Muscle of back (tissue), 13 donors: ENCODE measurements at places on chromosomes 2 and 18. TPM values are rescaled to one million over a fixed set of nuclear protein-coding genes. Genes with fewer than 3 reads are reported as not detected.

DNA sequence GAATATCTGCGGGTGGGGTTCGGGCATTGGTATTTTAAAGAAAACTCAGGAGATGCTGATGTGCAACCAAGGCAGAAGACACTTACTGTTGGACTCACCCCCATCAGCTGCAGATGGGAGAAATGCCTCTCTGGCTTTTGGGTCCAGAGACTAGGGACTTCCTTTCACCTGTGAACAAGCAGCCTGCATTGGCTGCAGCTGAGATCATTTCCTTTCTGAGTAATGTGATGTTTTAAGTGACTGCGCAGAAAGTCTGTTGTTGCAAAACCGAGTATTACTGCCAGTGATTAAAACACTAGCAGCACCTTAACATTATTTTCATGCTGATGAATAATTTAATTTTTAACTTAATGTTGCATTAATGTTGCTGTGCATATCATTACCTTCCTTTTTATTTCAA lies 143.0 kb downstream of the TSN start:
- no peak for DNase-seq

- DNase-seq, result no peak
Measured at GRCh38 chr18:13376841-13377351, 158.3 kb downstream of the LDLRAD4 start.

GRCh38 chr2:8676921-8677645 lies 4.8 kb upstream of the ID2 start:
- DNase-seq, result peak; percentile 42

Gene IFIH1
- 3.8 TPM for polyA plus RNA-seq

Gene MOGAT1
- not detected for polyA plus RNA-seq

Gene COLEC12
- polyA plus RNA-seq, result 82.8 TPM

GRCh38 chr18:46899274-46899948 lies 17.9 kb downstream of the PIAS2 start:
- no peak for DNase-seq

GRCh38 chr2:10019174-10019573 lies 24.2 kb upstream of the KLF11 start:
- DNase-seq, result no peak

- DNase-seq, result no peak
Measured at GRCh38 chr2:98153481-98153880, 66.5 kb downstream of the VWA3B start.

Gene C1QL2
- polyA plus RNA-seq, result not detected

DNA sequence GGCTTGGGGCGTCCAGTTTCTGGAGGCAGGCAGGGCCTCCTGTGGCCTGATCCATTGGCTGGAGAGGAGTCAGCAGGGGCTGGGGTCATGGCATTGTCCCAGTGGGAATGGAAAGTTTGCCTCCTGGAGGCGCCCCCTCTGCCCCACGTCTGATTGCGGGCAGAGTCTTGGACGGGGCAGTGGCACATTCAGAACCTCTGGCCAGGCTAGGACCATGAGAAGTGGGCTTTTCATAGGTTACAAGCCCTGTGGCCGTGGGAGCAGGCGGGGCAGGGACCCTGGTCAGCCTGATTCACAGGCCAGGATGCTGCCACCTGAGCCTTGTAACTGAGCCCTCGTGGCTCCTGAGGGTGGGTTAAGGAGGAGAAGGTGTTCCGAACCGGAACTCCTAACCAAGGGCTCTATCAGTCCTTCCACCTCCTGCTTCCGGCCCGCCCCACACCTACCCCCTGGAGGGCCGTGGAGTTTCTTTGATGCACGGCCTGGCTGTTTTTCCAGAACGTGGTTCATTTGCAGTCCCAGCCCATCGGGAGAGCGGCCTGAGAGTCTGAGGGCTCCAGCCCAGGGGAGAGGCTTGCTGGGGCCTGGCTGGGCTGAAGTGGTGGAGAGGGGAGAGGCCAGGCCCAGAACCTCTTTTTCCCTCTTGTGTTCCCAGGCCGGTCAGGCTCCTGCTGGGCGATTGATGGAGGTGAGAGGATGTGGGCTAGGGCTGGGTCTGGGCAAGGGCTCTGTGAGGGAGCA lies 43.9 kb upstream of the PLB1 start:
- DNase-seq, result no peak

DNA sequence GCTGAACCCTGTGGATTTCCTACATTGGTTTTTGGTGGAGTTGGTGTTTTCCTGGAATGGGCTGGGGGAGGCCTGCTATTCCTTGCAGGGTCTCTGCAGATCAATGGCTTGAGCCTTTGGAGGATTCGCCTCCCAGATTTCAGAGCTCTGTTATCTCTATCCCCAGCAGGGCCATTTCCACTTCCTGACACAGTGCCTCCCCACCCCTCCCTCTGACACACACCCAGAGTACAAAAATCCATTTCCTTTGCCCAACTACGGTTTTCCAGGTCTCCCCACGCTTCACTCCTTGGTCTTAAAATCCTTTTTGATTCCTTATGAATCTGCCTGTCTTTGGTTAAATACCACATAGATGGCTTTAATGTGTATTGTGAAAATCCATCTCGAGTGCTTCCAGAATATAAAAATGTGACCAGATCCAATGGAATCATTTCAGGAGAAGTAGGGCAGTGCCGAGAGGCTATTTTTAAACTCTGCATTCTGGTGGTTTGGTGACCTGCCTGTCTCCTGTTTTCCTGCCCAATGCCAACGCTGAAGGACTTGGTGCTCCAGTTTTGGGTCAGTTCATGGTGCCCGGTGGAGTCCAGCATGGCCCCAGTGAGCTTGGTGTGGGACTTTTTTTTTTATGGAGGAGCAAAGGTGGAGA lies 60.9 kb downstream of the ARL4C start:
- no peak for DNase-seq

DNA sequence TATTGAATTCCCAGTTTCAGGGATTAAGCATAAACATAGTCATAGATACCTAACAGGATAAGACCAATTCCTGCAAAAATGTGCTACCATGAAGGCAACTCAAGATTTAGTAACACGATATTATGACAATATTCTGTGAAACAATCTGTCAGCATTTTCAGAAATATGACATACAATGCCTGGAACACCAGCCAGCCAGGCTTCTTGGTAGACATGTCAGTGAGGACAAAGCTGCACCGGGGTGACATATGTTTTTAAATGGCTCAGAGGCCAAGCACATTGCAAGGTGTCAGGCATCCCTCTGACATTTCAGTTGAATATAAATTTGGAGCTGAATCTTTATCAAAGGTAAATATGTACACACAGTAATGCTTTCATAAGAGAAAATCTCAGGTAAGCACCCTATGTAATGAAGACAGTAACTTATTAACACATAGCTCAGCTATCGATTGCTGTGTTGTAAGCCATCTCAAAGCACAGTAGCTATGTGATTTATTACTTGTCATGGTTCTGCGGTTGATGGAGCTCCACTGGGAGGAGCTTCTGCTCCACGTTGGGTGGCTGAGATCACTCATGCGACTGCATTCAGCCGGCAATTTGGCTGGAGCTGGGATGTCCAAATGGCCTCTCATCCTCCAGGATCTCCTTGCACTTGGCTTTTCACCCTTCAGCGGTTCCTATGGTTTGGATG lies 31.9 kb upstream of the EML6 start:
- DNase-seq, result no peak

DNA sequence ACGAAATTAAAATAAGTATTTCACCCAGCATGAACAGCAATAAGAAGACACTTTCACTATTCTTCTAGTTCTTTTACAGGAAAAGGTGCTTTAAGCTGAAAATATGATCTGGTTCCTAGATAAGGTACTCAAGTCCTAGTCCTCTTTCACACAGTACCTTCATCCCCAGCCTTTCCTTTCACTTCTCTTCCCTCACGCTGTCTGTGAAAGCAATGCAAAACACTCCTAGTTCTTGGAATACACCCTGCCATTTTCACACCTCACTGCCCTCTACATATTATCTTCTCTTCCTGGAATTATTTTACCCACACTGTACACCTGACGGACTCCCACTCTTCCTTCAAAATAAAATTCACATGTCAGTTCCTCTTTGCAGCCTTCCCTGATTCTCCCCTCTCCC lies 82.9 kb downstream of the DNAH7 start:
- DNase-seq, result no peak

Gene TMEM198
- polyA plus RNA-seq, result 2.3 TPM

DNA sequence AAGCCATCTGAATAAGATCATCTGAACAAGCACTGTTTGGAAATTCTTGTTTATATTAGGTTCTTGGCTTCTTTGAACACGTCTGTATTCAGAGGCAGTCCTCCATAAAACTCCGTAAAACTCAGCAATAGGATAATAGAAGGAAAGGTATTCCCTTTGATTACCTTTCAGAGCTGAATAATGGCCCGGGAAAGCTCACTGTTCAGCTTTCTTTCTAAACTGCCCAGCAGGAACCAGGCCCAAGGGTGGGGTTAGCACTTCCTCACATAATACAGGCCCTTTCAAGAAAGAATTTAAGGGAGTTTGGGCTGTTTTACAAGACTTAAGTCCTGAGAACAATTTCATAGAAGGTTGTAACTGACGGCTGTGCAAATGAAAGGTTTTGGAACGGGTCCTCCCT lies 72.2 kb upstream of the PHLPP1 start:
- DNase-seq, result no peak

Gene REG1B
- not detected for polyA plus RNA-seq

GRCh38 chr18:2709316-2709715 lies 53.8 kb downstream of the SMCHD1 start:
- DNase-seq, result no peak

DNA sequence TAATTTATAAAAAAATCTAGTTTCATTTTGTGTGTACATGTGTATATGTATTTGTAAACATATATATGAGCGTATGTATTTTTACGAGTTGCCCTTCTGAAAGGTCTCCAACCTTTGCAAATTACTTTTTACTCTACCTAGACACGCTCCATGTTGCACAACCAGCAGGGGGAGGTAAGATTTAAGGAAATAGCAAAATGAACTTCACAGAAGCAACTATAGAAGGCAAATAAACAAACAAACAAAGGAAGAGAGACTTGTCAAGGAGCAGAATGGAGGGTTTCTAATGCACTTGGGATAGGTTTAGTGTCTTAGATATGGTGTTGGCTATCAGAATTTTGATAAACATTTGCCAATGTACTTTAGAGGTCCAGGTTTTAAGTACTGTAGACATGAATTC lies 820.5 kb upstream of the POU3F3 start:
- DNase-seq, result no peak

GRCh38 chr2:241308267-241308666 lies 7.2 kb downstream of the HDLBP start:
- DNase-seq, result no peak

DNA sequence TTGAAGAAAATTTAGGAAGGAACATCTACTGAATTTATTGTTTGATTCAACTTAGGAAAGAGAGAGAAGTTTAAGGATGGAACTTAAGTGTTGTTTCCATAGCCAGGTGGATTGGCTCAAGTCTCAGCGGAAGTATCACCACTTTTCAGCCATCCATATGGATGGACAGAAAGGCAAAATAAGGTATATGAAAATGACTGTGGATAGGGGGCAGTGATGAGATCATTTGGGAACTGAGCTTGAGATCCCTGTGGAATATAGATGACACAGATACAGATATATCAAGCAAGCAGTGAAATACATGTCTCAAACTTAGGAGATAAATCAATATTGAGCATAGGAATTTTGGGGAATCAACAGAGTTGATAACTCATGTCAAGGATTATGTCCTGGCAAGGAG lies 1462.7 kb upstream of the NXPH2 start:
- no peak for DNase-seq

- no peak for DNase-seq
Measured at GRCh38 chr2:82913566-82913965, 1545.5 kb downstream of the SUCLG1 start.

DNA sequence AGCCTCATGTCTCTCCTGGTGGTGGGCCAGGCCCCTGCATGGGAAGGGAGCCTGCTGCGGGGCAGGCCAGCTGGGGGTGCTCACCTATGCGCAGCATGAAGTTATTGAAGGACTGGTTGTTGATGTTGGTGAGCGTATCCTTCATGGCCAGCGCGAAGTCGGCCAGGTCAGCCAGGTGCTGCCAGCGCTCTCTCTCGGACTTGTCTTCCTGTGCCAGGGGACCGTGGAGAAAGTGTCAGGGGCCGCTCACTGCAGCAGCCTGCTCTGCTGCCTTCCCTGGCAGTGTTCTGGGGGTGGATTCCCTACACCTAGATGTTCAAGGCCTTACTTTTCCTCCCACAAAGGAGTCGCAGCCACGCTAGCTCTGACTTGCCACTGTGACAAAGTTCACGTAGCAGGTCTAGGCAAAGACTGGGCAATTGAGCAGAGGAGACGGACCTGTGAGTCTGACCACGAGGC lies 28.2 kb downstream of the CENPO start:
- no peak for DNase-seq

GRCh38 chr2:237152361-237152760 lies 66.7 kb downstream of the COPS8 start:
- no peak for DNase-seq

Gene SUMO1
- 120 TPM for polyA plus RNA-seq

GRCh38 chr2:109636317-109636716 lies 22.2 kb downstream of the SOWAHC start:
- DNase-seq, result no peak

Gene LIPG
- polyA plus RNA-seq, result 4.6 TPM

DNA sequence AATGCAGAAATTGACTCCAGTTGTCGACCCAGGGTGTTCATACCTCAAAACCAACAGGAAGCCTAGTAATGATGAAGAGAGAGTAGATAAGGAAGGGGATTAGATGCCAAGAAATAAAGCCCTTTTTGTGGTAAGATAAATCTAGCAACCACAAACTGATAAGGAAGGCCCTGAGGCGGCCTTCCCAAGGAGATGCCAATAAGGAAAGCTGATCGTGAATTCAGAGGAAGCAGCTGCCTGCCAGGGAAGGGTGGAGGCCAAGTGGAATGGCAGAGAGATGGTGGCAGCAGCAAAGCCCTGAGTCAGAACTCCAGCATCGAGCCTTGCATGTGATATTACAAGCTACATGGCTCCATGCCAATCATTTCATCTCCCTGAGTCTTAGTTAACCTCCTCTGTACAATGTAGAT lies 126.3 kb downstream of the IRS1 start:
- peak; percentile 65 for DNase-seq

DNA sequence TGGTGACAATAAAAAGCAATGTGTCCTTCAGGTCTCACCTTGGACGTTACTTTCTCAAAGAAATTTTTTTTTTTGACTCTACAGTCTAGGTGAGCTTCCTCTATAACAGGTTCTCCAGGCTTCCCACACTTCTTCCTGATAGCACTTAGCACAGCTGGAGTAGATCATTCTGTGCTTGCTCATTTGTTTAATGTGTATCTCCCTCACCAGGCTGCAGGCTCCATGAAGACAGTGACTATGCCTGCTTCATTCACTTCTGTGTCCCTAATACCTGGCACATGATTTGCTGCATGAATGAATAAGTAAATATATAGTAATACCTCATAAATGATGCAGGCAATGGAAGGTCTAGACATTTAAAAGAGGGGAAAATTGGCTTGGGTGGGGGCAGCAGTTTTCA lies 109.9 kb upstream of the CD302 start:
- DNase-seq, result no peak

Gene MC2R
- 0.28 TPM for polyA plus RNA-seq

Gene ALK
- polyA plus RNA-seq, result 0.36 TPM

DNA sequence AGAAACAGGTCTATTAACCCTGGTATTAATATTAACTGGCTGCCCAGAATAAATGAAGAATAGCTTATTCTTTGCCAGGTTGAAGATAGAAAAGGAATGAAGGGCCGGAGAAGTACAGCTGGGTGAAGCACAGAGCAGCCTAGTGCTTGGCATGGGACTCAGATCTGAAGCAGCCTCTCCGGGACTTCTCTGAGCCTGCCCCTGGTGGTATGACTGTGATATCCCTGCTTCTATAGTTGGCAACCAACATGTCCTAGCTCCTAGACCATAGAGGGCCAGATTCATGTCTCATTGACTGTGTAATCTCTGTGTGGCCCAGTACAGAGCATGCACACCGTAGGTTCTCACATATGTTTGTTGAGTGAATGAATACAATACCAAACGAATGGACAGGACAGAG lies 107.8 kb downstream of the MSH2 start:
- no peak for DNase-seq
